ENCODE measurements at places on chromosomes 3 and 15.

DNA sequence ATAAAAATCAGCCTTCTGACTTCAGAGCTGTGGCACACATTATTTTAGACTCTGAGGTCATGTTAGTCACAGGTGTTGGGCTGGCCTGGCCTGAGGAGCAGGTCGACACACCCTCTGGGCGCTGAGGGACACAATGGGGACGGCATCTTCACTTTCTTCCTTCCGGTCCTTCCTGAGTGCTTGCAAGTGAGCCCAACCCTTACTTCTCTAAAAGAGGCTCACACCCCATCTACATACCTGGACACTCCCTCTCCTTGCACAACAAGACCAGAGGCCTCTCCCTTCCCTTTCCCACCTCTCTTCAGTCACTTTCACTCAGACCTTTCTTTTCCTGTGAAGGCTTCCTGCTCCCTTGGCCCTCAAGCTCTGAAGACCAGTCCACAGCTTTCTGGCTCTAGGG, 85.4 kb downstream of the XXYLT1 start:
- no peak for DNase-seq

GRCh38 chr3:196634224-196634623, 5.3 kb upstream of the NRROS start:
- no peak for DNase-seq

DNA sequence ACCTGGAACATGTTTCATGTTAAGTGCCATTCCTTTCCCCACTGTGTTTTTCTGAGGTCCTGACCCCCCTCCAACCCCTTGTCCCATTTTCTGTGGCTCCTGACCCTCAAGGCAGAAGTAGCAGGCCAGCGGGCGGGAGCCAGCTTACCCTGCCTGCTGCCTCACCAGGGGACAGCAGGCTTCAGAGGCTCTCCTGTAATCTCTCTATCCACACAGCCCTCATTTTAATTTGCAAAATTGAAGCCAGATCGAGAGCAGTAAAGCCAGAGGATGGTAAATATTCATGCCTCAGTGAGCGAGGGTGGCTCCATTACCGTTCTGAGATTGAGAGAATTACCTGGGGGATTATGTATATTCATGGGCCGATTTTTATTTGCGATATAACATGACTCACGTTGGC, 147.6 kb downstream of the DNAJB8 start:
- DNase-seq: no peak

GRCh38 chr15:66842710-66843441, 140.8 kb downstream of the SMAD6 start:
- no peak for DNase-seq

DNA sequence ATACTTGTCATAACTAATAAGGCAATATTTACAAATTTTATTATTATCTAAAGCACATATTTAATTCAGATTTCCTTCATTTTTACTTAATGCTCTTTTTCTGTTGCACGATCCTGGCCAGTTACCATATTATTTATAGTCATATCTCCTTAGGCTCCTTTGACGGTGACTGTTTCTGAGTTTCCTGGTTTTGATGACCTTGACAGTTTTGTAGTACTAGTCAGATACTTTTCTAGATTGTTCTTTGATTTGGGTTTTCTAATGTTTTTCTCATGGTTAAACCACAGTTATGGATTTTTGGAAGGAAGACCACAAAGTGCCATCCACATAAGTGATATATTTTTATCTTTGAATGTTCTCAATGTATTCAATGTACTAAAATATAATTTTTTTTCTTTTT, 171.0 kb upstream of the NANOGP8 start:
- DNase-seq: no peak

All from GM04503 (cell line).